ENCODE measurements at places on chromosomes 7 and 10.

DNA sequence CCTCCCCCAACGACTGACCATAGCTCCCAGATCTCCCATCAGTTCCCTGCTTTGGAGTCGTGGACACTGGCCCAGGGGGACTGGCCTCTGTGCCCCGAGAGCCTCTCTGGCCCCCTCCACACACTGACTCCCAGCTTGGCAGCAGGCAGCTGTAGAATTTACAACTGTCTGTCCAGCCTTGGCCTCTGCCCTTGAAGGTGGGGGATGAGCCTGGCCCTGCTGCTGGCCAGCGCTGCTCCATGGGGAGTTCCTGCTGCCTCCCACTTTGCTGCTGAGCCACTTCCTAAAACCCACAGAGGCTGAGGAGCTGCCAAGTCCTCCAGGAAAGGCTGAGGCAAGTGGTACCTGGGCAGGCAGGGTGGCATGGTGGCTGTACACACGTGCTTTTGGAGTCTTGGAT lies 147.1 kb downstream of the WDR11 start:
- no peak for DNase-seq

DNA sequence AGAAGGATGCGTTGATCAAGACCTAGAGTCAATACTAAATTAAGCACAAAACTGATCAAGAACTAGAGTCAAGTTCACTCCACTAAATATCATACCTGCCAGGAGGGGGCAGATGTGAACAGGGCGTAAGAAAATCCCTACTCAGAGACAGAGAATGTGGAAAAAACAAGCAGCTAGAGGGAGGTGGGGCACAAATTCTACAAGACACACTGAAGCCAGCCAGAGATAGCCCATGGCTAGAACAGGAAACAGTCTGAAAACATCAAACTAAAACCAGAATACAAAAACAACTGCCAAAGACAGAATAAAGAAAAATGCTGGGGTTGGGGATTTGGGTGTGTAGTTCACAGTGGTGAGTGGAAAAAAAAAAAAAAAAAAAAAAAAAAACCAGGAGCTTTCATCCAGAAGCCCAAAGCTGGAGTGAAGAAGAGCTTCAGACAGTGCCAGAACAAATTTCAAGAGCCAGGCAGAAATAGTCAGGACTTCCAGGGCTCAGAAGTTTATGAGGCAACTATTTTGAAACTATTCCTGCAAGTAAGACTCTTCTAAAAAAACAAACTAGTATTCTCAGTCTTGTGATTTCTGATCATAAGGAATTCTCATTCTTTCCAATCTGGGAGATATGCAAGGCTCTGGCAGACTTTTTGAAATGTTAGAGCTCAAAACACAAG lies 118.3 kb downstream of the CCDC71L start:
- DNase-seq: peak; percentile 63

DNA sequence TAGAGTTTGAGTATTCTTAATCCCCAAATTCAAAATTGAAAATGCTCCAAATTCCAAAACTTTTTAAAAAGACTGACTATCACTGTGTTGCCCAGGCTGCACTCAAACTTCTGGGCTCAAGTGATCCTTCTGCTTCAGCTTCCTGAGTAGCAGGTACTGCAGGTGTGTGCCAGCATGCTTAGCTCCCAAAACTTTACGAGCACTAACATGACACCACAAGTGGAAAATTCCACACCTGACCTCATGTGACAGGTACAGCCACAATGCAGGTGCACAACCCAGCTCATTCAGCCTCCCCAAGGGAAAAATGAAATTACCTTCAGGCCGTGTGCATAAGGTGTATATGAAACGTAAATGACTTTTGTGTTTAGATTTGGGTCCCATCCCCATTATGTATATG lies 16.5 kb downstream of the CDC123 start:
- no peak for DNase-seq

DNA sequence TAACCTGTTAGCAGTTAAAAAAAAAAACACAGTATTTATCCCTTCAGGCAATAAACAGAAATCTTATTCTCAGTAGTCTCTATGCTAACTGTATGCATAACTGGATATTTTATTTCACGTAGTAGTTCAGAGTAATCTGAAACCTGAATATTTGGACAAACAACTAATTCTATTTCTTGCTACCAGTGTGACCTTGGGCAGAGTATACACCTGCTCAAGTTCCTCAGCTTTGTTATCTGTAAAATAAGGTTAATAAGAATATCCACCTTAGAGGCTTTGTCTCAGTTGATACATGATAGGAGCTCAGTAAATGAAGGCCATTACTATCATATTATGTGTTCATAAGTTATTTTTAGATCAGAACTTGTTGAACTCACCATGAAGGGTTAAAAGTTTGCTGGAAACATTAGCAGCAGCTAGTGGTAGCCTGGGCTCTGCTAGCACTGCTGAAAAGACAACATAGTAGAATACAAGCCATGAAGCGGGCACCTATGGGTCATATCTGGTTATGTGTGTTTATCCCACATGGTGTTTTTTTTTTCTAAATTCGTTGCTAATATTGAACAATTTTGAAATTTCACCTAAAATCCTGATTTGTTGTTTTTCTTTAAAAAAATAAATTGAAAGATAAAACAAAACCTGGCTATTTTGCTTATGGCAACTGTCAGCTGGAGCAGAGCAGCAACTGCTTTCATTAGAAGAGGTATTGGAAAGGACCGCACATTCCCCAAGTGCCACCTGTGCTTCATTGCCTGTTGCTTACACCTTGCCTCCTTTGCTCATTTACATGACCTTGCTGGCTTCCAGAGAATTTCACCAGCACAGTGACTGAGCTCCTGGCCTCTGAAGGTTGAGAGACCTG lies 303.0 kb downstream of the PRKG1 start:
- DNase-seq: no peak

DNA sequence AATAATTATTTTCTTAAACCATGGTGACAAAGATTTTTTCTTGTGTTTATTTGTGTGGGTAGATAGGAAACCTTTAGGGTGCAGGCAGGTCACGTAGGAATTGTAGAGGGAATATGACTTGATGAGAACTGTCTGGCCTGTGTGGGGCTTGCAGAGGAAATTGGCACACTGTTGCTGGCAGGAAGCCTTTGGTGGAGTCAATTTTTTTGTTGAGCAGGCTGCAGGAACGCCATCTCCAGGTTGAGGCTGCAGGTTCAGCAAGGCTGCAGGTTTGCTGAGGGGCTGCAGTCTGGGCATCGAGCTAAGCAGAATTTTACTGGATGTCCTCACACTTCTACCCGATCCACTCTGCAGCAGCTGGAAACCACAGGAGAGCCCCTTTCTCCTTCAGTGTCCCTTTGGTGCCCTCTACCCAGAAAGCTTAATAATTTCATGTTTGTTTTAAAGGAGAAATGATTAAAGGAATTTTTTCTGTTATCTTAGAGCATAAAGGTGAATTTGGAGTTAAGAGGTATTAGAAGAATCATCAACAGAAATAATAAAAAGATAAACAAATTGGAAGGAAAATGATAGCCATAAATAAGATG lies 37.0 kb downstream of the TBC1D12 start:
- no peak for DNase-seq

- no peak for DNase-seq
Observed at GRCh38 chr10:22217842-22218241, at the start of gene EBLN1. Gene EBLN1, minus strand, starts transcription at chr10:22218015. Its CDS starts 8,032 bp downstream, at chr10:22209983.

Measured in RWPE1 (cell line).